Cortex of kidney (tissue), 1 donor: ENCODE measurements at places on chromosomes 12 and 14.

- no peak for DNase-seq
These were observed 352.3 kb downstream of the EGLN3 start for GRCh38 chr14:33598582-33598981.

DNA sequence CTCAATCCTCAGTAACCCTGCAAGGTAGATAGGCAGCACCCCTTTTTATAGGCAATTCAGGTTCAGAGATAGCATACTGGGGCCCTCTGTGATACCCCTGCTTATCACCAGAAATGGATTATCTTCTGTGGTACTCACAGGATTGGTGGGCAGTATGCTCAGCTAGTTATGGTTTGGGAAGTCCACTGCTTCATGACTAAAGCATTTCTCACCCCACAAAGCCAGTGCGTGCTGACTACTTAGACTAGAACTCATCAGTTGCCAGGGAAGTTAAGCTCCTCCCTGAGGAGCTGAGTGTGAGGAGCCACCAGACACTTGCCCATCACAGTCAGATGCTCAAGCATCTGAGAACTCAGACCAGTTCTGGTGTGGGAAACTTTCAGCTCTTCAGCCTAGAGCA lies 76.3 kb downstream of the SCAF11 start:
- no peak for DNase-seq

GRCh38 chr12:105374303-105374702 lies 43.8 kb downstream of the C12orf75 start:
- no peak for DNase-seq

- DNase-seq: no peak
These were observed 479.4 kb upstream of the DCN start for GRCh38 chr12:91662021-91662420.

DNA sequence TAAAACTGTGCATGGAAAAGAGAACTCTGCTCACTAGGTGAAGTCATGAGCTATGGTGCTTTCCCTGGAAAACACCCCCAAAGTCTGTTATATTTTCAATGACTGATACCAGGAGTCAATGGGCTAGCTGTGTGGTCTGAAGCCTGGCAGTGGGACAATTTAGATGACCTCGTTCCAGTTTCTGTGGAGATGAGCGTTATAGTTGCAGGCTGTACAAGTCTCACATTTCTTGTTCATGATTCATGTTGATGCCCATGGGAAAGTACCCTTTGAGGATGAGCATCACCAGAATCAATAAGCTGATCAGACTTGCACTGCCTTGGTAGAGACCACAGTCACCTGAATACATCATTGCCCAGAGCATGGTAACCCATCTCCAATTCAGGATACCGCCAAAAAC lies 70.7 kb downstream of the NOVA1 start:
- DNase-seq: no peak

DNA sequence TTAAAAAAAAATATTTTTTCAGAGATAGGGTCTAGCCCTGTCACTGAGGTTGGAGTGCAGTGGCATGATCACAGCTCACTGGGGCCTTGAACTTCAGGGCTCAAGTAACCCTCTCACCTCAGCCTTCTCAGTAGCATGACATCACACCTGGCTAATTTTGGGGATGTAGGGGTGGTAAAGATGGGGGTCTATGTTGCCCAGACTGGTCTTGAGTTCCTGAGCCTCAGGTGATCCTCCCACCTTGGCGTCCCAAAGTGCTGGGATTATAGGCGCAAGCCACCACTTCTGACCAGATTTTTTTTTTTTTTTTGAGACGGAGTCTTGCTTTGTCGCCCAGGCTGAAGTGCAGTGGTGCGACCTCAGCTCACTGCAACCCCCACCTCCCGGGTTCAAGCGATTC lies 80.9 kb downstream of the HECTD1 start:
- no peak for DNase-seq

- DNase-seq: no peak
These were observed 26.2 kb upstream of the PLEKHD1 start for GRCh38 chr14:69458350-69458749.

GRCh38 chr14:79204591-79204990 lies 1006.7 kb downstream of the DIO2 start:
- DNase-seq: no peak

DNA sequence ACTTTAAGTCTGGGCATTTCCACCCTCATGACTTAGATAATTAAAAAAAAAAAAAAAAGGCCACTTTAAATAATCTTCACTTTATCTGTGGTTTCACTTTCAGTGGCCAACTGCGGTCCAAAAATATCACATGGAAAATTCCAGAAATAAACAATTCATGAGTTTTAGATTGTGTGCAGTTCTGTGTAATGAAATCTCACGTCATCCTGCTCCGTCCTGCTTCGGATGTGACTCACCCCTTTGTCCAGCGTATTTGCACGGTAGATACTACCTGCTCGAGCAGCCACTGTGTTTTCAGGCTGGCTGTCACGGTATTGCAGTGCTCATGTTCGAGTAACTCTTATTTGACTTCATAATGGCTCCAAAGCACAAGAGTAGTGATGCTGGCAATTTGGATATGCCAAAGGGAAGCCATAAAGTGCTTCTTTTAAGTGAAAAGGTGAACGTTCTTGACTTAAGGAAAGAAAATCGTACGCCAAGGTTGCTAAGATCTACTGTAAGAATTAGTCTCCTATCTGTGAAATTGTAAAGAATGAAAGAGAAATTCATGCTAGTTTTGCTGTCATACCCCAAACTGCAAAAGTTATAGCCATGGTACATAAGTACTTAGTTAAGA lies 2.4 kb downstream of the E2F7 start:
- no peak for DNase-seq

- DNase-seq: no peak
These were observed 244.3 kb upstream of the NOVA1 start for GRCh38 chr14:26841920-26842741.

DNA sequence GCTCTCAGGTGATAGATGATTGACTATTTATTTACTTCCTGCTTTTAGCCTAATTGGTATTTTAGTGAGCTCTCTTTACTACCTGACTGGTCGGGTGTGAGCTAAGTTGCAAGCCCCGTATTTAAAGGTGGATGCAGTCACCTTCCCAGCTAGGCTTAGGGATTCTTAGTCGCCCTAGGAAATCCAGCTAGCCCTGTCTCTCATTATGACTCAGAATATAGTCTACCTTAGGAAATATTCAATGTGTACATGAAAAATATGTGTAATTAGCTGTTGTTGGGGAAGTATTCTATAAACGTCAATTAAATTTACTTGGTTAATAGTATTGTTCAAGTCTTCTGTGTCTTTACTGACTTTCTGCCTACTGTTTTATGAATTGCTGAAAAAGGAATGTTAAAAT lies 306.9 kb upstream of the DIO2 start:
- DNase-seq: no peak

- no peak for DNase-seq
These were observed 8.1 kb downstream of the L2HGDH start for GRCh38 chr14:50303744-50304471.

DNA sequence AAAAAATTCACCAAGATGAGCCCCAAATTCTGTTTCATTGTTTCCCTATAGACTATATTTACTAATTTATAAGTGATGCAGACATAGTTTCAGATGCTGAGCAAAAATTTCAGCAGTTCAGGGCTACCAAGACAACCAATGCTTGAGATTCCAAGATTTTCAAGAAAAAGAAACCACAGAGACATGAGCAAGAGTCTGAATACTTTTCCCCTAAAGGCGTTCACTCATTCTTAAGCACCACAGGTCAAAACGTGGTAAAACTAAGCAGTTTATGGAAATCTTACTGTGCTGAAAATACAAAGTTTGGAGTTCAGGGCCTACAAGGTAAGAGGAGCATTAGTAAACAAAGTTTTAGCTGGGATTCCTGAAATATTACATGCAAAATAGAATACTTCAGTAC lies 221.2 kb downstream of the KCNH5 start:
- DNase-seq: no peak

- DNase-seq: no peak
These were observed 12.6 kb downstream of the DLK1 start for GRCh38 chr14:100739306-100739705.

DNA sequence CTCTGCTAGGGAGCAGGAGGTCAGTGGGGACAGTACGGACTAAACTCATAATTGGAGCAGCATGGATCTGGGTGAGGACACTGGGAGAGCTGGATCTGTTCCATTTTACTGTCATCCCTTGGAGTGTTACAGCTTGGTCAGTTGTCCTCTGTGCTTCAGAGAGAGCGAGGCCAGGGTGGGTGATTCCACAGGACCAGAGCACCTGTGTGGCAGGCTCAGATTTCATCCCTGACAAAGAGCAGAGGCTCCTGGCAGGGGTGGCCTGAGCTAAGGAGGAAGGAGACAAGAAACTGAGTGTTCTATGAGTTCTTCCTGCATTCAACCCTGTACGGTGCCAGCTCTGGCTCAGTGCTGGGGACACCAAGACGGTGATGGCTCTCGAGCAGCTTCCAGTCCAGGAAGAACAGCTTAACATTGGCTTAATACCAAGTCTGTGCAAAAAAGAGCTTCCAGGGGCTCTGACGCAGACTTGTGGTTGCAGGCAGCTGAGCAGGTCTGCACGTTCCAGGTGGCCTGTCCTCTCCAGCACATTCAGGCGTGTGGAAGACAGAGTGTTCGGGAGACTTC lies 8.4 kb upstream of the PGF start:
- DNase-seq: no peak

GRCh38 chr12:91811481-91812287 lies 334.0 kb downstream of the BTG1 start:
- DNase-seq: no peak

GRCh38 chr14:23302290-23303225 lies at the start of gene PPP1R3E:
Gene PPP1R3E (minus strand): TSS chr14:23302859. CDS start chr14:23302576, 283 bp downstream.
- DNase-seq: no peak

- no peak for DNase-seq
These were observed 311.6 kb upstream of the DIO2 start for GRCh38 chr14:80522936-80523335.

GRCh38 chr12:53193040-53193439 lies 12.3 kb upstream of the CSAD start:
- DNase-seq: no peak

DNA sequence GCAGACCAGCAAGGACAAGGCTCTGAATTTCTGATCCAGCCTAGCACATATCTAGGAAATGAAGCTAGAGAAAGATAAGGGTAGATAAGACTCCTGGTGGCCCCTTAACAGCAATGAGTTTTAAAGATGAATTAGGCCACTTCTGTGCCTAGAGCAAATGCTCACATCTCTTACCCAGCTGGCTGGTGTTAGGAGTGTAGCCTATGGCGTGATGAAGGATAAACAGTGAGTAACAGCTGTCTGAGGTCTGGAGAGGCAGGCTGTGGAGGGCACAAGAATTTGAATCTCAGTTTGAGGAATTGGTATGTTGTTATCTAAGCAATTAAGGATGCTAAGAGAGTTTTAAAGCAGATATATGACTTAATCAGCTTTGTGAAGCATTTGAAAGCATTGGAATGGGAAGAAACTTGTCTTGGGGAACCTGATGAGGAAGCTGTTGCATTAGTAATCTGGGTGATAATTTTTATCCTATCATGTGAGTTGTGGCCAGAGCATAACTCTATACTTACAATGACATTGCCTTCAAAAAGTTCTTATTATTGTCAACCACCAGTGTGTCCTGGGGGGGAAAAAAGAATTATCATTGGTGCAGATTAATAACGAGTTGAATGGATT lies 161.8 kb downstream of the SRGAP1 start:
- no peak for DNase-seq

GRCh38 chr14:68682166-68683103 lies 110.4 kb downstream of the ZFP36L1 start:
- no peak for DNase-seq

GRCh38 chr12:130506844-130507243 lies 169.2 kb downstream of the PIWIL1 start:
- no peak for DNase-seq

DNA sequence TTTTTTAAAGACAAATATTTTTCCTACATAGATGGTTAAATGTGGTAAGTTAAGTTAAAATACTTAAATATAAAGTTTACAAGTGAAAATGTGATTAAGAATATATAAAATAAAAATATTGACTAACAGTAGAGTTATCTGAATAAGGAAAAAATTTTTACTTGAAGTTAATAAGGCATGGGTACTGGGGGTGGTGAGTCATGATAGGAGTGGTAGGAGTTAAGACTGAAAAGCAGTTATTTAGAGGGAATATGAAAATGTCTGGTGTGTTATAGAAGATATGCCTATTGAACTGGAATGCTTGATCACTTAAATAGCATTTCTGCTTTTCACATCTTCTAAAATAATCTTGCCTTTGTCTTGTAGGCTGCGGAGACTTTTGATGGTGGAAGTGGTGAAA lies 68.7 kb downstream of the CCDC91 start:
- no peak for DNase-seq

GRCh38 chr14:56004786-56005185 lies 113.4 kb upstream of the PELI2 start:
- no peak for DNase-seq
